ENCODE measurements at places on chromosomes 11 and 22.

- DNase-seq: peak; percentile 77
Observed at GRCh38 chr11:27183672-27184457, 143.2 kb downstream of the BBOX1 start.

- no peak for DNase-seq
Observed at GRCh38 chr11:3167143-3168119, 2.3 kb upstream of the OSBPL5 start.

GRCh38 chr11:69008737-69009440, 4.2 kb downstream of the MRGPRF start:
- peak; percentile 99 for DNase-seq

DNA sequence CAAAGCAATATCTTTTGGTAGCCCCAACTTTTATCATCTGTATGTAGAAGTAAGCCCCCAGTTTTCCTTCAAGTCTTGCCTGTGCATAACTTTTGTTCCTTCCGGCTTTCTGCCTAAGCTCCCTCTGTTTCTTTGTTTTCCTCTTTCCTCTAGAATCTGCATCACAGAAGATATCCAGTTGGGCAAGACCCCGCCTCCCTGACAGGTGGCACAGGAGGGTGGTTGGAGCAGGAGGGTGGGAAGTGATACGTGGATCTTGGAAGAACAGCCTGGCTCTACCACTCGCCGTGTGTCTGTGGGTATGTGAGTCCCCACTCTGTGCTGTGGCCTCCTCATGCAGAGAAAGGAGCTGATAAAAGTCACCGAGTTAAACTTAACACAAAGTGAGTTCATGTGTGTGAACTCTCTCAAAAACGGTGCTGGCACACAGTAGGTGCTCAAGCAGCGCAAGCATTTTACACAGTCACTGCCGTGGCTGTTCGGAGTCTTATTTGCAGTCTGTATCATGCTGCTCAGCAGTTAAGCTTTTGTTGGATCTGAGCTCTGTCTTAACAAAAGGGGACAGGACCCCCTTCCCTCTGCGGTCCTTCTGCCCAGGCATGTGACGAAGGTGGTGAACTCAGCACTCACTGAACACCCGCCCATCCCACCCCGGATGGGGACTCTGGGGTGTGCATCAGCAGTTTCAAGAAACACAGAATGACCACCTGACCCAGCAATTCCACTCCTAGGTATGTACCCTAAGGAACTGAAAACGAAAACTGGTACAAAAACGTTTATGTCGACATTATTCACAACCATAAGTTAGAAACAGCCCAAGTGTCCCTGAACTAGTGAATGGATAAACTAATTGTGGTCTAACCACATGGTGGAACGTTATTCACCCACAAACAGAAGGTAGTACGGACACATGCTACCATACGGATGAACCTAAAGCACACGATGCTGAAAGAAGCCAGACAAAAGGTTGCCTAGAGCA, 249.1 kb downstream of the CTTN start:
- DNase-seq: no peak

DNA sequence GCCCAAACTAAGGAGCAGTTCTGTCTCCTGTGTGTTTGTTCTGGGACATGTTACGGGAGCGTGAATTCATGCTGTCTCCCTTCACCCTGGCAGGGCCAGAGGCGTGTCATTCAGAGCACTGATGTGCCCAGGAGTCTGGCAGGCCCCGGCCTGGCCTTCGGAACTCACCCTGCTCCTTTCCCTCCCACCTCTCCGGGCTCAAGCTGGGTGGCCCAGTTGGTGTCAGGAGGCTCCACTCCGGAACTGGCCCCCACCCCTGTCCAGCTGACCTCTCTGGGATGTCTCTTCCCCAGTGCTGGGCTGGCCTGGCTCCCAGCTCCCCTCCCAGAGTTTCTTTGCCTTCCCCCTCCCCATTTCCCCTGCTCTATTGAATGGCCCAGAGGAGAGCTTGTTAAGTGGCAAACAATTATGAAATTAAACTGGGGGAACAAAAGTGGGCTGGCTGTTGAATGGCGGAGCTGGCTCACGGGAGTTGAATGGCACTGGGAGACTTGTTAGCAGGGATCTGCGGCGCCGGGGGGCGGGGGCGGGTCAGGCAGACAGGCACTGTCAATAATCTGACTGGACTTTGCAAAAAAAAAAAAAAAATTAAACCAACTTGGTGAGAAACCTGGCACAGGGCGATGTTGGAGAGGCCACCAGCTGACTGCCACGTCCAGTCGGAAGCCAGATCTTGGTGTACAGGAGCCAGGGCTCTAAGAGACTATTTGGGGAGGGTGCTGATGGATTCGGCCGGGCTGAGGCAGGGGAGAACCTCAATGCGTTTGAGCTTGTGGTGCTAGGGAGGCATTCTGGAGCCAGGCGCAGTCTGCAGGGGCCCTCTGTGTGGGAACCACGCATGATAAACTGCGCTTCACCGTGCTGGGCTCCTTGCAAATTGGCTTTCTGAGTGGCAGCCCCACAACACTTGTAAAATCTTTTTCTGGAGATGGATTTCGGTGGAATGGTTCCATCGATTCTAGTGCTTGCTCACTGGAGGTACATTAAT, 1.3 kb downstream of the MPPED1 start:
- DNase-seq: no peak

DNA sequence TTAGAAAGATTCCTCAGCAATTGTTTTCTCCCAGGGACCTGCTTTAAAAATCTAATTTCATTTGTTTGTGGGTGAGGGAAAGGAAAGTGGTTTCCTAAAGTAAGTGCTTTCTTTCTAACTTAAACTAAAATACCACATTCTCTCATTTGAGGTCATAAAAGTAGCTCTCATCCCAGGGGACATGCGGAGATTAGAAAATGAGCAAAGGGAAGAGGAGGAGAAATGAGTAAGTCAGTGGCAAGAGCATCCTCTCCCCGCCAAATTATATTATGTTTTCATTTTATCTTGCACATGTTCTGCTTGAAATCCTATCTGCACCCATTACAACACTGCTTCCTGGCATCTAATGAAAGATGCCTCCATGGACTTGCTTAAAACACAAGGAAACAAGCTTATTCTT, 191.4 kb downstream of the ARHGAP42 start:
- DNase-seq: peak; percentile 48

- peak; percentile 84 for DNase-seq
Observed at GRCh38 chr11:47514825-47515647, 37.9 kb downstream of the CELF1 start.

- no peak for DNase-seq
Observed at GRCh38 chr11:118834427-118835028, 43.6 kb upstream of the DDX6 start.

DNA sequence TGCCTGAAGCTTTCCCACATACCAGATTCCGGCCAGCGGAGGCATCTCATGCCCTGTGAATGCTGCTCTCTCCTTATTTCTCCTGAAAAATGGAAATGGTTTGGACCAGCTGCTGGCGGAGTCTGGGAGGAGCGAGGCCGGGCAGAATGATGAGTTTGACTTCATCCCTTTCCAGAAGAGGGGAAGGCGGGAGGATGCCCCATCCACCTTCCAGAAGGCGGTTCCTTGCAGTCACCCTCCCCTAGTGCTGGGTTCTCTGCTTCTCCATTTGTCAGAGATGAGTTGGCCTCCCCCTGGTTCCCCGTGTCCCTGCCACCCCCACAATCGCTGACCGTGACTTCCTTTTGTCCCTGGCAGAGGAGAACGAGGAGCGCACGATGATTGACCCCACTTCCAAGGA, 75.6 kb downstream of the PARVB start:
- no peak for DNase-seq

- DNase-seq: peak; percentile 20
Observed at GRCh38 chr11:113376156-113376555, 11.4 kb upstream of the ANKK1 start.

DNA sequence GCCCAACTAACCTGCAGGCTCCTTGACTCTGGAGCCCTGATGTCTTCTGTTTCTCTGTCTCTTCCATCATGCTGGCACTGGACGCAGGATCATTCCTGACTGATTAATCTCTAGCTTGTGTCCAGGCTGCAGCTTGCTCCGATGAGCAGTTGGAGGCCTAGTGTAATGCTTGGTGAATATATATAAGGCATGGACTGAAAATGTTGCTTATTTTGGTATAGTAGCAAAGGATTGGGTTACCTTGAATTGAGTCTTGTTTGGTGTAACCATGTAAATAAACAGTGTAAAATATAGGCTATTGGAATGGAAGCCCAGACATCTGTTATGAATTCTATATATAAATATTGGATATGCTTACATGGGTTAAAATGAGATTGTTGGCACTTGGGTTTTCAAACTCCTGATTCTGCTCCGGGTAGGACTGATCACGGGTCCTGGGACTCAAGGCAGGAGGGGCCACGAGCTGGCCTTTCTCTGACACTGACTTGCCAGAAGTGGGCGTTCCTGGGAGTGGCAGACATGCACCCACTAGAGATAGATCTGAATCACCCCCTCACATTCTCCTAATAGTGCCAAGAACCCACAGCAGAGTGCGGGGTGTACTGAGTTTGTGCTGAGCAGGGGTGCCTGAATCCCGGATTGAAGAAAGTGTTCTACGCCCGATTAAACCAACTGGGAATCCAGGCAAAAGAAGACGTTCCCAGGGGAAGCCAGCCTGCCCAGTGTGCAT, 25.8 kb downstream of the LRP5 start:
- peak; percentile 51 for DNase-seq

DNA sequence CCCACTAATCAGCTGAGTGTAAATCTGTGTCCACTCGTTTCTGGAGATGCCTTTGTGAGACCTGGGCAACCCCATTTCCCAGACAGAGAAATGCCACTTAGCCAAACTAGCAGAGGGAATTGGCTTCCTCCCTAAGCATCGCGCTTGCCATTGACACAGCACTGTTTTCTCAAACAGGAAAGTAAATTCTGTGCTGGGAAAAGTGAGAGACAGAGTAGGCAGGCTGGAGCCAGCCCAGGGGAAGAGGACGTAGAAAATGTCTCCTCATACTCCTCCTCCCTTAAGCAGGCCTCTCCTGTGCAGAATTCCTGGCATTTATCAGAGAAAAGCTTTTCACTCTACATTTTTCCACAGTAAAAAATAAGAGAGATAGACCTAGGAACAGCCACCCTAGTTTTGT, 99.1 kb upstream of the AMOTL1 start:
- DNase-seq: no peak

GRCh38 chr11:122156940-122157382, 40.9 kb upstream of the BLID start:
- peak; percentile 92 for DNase-seq

DNA sequence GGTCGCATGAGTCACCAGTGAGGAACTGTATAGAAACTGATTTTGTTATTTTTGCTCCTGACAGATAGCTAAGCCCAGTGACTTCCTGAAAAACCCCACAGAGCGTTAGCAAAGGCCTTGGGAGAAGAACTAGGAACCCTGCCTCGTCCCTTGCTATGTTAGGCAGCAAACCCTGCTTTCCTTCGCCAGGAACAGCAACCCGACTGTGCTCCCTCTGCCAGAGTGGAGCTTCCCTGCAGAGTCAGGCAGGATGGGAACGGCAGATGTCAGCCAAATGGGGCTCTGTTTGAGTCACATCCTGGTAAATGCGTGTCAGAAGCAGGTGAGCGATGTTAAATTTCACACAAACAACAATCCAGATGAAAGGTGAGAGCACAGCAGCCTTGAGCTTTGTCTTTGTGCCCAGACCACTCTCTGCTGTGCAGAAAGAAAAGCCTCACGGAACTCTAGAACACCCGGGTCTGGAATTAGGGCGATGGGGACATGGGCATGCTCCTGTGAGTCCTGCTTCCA, 186.6 kb downstream of the ADAMTS15 start:
- peak; percentile 56 for DNase-seq

DNA sequence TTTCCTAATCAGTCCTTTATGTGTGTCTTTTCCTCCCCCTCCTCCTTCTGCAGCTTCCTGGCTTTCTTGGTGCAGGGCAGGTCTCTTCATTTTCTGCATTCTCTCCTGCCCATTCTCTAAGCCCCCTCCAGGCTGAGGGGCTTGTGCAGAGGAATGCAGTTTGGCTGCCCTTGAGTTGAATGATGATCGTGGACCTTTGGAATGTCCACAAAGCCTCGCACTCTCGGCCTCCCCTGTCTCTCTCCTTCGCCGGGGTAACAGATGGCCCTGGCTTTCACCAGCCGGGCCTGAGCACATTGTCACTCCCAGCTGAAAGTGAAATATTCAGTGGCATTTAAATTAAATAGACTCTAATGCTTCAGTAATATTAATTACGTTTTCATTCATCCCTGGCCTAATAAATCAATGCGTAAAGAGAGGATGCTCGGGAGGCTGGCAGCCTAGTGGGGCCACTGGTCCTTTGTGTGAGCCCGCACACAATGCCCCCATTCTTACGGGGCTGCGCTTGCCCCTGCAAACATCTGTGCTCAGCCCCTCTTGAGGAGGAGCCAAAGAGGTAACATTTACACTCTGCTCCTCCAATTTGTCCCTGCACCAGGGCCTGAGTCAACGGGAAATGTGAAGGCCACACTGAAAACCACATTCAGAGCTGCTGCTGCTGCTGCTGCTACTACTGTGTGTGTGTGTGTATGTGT, 64.9 kb upstream of the PAX6 start:
- DNase-seq: peak; percentile 46

GRCh38 chr22:48749555-48750227, 1078.0 kb downstream of the BRD1 start:
- no peak for DNase-seq

- no peak for DNase-seq
Observed at GRCh38 chr11:103668859-103669258, 367.6 kb upstream of the DDI1 start.

GRCh38 chr22:41341990-41342389, 39.8 kb upstream of the TEF start:
- no peak for DNase-seq

All from fibroblast of lung (primary cell).